ENCODE measurements at places on chromosomes 6 and 20.
A peak's percentile ranks its signal among the peaks of the same experiment; 100 is the strongest.

GRCh38 chr20:53805895-53806384 is 212.3 kb upstream of the ZNF217 start:
- no peak for DNase-seq

DNA sequence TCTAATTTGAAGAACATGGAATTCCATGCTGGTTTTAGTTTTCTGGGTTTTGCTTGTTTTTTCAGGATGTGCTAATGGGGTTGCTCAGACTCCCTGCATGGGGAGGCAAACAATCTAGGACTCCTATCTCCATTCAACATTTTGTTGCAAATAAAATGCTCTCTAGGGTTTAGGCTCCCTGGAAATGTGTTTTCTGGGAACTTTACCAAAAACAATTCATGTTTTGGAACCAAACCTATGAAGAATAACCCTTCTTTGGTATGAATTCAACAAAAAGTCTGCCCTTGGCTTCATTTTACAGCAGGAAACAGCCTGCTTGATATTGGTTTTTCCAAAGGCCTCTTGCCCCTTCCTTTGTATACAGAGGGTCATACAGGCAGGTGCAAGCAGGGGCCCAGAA is 217.7 kb downstream of the FOXA2 start:
- no peak for DNase-seq

DNA sequence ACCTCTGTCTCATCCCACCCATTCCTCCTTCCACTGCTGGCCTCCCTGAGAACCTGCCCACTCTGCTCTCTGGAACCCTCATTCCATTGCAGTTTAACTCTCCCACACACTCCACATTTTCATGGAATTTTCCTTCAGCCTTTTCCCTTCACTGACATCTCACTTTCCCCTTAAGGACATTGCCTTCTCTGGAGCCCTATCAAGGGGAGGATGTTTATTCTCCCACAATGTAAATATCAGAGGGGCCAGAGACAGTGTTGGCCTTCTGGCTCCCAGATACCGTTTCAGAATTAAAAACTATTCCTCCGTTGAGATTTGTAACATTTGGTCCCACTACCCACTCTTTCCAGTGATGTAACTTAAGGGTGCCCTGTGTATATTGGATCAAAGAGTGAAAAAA is 199.5 kb upstream of the KCNK16 start:
- DNase-seq, result no peak

- DNase-seq, result peak; percentile 12
Observed at GRCh38 chr6:39075807-39076622, 27.4 kb downstream of the GLP1R start.

GRCh38 chr6:130359736-130360135 is 6.1 kb upstream of the TMEM200A start:
- no peak for DNase-seq

Measured in left lobe of liver (tissue), 2 donors.